ENCODE measurements at places on chromosomes 11 and 22.

- DNase-seq, result no peak
Observed at GRCh38 chr22:46626356-46626755, 6.2 kb downstream of the GRAMD4 start.

- DNase-seq, result no peak
Observed at GRCh38 chr22:30245985-30246813, at the start of gene LIF. TSS of gene LIF (minus strand) at chr22:30246759. CDS start at chr22:30246695, 64 bp downstream.

DNA sequence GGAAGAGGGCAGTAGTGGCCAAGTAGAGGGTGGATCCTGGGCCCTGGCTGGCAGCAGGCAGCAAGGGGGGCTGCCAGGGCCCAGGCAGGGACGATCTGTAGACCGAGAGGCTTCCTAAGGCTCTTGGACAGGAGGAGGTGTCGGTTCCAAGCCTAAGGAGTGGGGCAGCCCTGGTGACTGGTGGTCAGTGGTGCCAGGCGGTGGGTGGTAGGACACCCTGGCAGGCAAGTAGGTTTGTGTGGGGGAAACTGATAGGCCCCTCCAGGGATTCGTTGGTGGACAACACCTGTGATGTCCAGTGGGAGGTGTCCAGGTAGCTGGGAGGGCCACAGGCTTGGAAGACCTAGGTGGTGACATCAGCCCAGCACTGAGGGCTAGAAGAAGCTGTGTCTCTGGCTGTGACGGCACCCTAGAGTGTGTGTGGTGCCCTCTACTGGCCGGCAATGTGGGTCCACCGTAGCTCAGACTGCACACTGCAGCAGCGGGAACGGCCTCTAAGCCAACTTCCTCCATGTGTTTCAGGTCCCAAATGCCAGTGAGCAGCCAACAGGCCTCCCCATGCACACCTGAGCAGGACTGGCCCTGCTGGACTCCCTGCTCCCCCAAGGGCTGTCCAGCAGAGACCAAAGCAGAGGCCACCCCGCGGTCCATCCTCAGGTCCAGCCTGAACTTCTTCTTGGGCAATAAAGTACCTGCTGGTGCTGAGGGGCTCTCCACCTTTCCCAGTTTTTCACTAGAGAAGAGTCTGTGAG lies 9.4 kb upstream of the SAMM50 start:
- DNase-seq, result peak; percentile 53

GRCh38 chr11:69994810-69995209 lies 83.3 kb upstream of the ANO1 start:
- DNase-seq, result no peak

GRCh38 chr11:72378704-72379383 lies 55.5 kb downstream of the CLPB start:
- peak; percentile 42 for DNase-seq

DNA sequence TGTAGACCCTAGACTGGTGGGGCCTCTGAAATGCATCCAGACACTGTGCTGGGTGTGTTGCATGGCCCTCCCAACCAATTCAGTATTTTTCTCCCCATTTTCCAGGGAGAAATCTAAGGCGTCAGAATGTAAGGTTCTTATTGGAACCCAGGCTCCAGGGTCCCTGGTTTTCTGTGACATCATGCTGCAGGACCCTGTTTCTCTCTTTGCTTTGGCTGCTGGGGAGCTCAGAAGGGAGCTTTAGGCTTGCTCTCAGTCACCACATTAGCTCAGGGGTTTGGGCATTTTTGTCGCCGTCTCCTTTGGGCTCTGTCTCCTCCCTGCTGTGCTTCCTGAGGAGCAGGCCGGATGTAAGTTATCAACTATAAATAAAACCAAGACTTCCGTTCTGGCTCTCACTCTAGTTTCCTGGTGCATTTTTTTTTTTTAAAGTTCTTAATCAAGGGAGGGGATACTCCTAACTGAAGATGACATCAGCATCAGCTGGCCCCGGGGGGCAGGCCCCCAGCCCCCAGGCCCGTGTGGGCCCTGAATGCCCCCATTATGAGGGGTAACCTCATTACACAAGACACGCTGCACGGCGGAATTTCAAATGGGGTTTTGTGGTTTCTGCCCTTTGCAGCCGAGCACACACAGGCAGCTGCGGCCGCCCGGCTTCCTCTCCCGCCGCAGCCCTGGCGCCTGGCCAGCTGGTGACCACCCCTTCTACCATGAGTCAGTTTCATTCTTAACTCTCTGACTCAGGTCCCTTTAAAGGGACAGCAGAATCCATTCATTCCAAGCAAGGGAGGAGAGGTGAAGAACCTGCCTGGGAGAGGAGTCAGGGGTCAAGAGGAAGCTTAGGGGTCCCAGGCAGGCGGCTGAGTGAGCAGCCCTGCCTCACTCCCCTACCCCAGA lies 3.2 kb downstream of the MYEOV start:
- peak; percentile 96 for DNase-seq

- peak; percentile 50 for DNase-seq
Observed at GRCh38 chr11:61645179-61645868, 34.9 kb upstream of the DAGLA start.

DNA sequence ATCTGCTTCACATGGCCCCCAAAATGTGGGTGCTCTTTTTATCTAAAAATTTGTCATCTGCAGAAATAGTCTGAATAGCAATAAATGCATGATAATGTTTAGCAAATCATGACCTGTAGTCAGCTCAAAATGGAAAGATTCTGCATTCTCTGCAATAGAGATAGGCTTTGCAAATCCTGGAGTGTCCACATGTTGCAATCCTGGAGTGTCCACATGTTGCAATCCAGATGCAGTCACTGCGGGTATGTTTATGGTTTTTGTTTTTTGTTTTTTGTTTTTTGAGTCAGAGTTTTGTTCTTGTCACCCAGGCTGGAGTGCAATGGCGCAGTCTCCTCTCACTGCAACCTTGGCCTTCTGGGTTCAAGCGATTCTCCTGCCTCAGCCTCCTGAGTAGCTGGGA lies 20.2 kb upstream of the LRRC32 start:
- DNase-seq, result peak; percentile 16

DNA sequence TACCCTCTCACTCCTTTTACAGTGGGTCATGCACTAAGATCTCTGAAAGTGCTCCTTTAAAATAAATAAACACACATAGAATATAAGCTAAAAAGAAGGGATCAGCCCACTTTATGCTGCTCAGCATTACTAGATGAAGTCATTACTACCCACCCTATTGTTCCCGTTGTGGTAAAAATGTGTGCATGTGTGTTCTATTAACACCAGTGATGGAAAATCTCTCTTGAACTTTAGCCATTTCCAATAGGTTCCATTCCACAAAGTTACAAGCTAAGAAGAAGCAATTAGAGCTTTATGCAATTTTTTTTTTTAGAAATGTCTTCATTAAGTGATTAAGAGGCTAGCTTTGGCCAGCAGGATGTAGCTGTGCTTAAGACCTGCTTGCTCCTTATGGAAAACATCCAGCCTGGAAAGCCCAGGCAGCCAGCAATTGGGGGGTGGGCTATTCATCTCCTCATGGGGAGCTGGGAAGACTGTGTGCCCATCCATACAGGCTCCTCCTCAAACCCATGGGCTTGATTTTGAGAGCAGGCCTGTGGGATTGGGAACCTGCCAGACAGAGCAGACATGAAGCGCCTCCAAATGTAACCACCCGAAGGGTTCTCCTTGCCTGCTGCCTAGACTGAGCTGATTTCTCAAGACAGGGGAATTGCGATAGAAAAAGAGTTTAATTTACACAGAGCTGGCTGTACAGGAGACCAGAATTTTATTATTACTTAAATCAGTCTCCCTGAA lies 92.9 kb upstream of the PARVA start:
- DNase-seq, result peak; percentile 26

DNA sequence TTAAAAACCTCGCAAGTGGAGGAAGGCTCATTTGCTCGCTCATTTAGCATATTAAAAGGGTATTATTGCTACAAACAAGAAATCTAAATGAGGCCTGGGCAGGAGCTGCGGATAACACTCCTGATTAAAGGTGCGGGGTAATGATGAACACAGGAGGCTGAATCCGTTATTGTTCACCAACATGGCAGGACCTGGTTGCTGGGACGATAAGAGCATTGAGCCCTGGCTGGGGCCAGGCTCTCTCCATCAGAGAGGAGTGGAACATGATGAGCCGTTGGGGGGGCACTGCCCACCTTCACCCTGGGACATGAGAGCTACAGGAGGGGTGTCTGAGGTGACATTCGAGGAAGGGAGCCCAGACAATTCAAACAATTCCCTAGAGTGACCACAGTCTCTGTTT lies 211.7 kb downstream of the NXPE2 start:
- DNase-seq, result no peak

GRCh38 chr11:121391914-121392313 lies 60.2 kb upstream of the SORL1 start:
- DNase-seq, result no peak

DNA sequence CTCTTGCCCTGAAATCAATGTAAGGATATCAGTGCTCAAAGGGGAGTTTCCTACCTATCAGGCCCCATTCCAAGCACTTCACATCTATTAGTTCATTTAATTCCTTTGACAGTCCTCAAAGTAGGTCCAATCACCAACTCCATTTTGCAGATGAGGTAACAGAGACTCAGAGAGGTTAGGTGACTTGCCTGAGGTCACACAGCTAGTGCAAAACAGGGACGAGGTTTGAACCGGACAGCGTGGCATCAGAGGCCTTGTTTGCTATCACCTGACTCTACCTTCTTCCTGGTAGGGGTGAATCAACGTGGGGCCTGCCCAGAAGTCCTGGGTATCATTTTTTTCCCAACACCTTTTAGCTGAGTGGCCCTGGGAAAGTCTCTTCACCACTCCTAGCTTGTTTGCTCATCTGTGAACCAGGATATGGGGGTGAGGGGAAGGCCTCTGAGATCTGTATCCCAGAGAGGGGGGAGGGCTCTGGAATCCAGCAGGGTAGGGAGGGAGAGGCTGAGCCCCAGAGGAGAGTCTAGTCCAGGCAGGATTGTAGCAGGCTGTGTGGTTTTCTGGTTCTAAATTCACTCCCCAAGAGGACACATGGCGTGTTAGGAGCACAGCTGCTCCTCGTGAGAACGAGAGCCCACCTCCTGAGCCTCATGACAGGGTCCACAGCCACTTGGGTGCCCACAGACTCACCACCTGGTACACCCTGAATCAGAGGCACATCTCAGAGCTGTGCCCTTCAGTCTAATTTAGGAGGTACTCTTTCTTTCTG lies 174.7 kb downstream of the MN1 start:
- no peak for DNase-seq
